Pons (tissue), 1 donor: ENCODE measurements at places on chromosomes 3 and 15.

- DNase-seq, result peak; percentile 81
Measured at GRCh38 chr15:99452728-99453636, 112.8 kb upstream of the MEF2A start.

DNA sequence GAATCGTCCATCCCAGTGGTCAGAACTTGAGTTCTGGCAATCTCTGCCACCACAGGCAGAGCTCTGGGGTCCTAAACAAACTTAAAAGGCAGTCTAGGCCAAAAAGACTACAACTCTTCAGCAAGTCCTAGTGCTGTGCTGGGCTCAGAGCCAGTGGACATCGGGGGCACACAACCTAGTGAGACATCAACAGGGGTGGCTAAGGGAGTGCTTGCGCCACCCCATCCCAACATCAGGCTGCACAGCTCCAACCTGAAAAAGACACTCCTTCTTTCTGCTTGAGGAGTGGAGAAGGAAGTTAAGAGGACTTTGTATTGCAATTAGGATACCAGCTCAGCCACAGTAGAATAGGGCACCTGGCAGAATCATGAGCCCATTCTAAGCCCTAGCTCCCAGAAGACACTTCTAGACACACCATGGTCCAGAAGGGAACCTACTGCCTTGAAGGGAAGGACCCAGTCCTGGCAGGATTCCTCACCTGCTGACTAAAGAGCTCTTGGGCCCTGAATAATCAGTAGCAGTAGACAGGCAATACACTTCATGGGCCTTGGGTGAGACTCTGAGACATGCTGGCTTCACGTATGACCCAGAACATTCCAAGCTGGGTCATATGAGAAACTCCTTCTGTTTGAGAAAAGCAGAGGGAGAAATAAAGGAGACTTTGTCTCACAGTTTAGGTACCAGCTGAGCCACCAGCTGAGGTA, 72.0 kb downstream of the TFDP2 start:
- DNase-seq, result no peak

GRCh38 chr15:54820098-54820497, 376.6 kb downstream of the RSL24D1 start:
- DNase-seq, result peak; percentile 54

DNA sequence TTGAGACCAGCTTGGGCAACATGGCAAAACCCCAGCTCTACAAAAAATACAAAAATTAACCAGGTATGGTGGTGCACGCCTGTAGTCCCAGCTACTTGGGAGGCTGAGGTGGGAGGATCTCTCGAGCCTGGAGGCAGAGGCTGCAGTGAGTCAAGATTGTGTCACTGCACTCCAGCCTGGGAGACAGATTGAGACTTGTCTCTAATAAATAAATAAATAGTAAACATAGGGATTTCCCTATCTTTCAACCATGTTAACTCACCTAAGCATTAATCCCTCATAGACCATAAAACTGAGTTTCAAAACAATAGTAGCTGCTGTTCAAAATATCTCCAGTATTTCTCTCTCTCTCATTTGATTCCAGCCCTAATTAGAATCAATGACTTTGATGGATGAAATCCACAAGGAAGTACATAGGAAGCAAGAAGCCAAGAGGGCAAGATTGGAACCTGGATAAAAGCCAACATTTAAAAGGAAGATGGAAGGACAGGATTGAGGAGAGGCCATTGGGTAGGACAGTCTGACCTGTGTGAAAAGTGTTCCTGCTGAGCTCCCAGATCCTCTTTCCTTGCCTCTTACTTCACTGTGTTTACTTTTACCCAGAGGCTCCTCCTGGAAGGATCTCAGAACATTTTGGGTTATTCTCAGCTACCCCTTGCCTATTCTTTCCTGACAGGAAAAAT, 12.4 kb upstream of the TTBK2 start:
- no peak for DNase-seq

- no peak for DNase-seq
Measured at GRCh38 chr3:152291649-152292066, 22.9 kb downstream of the MBNL1 start.

GRCh38 chr3:143536817-143537535, 311.3 kb downstream of the SLC9A9 start:
- DNase-seq, result no peak

DNA sequence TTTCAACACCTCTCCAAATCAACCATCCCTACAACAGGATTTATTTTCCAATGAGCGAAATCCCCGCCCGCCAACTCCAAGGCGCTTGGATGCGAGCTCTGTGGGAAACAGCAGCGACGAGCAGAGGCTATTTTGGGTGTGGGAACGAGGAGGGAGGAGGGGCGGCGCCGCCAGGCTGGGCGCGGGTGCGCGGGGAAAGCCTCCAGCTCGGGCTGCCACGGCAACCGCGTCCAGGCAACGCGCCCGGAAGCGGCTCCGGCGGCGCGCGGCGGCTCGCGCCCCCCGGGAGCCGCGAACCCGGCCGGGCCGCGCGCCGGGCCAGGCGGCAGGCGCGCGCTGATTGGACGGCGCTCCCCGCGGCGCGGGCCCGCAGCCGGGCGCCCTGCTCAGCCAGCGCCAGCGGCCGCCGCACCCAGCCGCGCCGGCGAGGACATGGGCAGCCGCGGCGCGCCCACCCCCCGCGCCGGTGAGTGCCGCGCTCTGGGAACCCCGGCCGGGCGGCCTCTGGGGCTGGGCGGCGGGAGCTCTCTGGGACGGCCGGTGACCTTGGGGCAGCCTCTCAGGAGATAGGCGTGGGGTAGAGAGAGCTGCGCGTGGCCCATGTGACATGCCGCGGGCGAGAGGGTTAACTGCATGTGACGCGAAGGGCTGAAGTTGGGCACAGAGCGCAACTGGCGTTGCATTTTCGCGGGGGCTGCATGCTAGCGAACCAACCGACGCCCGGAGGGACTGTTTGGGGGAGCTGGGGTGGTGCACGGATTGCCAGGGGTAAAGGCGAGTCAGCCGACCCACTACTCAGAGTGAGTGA, at the start of gene FAM81A:
TSS of gene FAM81A (plus strand) at position 370 of the 808 bp plus-strand sequence. CDS start 20,441 bp downstream, outside the sequence.
- peak; percentile 70 for DNase-seq

GRCh38 chr15:79172032-79172481, 81.5 kb upstream of the RASGRF1 start:
- DNase-seq, result no peak

DNA sequence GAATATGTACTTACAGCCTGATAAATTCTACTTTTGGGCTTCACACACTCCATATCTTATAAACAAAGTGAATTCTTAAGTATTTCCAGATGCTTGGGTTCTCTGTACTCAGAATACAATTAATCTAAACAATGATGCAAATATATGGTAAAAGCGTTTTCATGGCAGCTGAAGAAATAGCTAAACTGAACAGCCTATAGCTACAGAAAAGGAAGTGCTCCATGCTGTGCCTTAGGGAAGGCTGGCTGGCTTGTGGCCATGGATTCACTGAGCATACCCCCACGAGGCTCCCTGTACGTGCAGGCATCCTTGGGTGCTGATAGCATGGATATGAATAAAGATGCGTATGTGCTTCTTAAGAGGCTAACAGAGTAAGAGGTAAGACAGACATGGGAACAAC, 264.0 kb downstream of the KLF13 start:
- no peak for DNase-seq

DNA sequence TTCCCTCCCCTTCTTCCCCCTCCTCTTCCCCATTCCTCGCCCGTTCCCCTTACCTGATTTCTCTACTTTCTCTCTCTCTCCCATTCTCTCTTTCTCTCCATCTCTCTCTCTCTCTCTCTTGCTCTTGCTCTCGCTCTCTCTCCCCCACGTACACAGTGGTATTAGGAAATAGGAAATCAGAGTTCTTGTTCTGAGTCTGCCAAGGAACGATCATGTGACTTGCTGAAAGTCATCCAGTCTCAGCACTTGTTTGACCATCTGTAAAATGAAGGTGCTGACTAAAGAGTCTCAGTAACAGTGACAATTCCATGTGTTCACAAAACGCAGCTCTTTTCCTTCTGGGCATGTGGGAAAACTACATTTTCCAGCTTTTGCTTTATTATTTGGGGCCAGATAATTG, 445.0 kb upstream of the TGFBR2 start:
- peak; percentile 26 for DNase-seq

DNA sequence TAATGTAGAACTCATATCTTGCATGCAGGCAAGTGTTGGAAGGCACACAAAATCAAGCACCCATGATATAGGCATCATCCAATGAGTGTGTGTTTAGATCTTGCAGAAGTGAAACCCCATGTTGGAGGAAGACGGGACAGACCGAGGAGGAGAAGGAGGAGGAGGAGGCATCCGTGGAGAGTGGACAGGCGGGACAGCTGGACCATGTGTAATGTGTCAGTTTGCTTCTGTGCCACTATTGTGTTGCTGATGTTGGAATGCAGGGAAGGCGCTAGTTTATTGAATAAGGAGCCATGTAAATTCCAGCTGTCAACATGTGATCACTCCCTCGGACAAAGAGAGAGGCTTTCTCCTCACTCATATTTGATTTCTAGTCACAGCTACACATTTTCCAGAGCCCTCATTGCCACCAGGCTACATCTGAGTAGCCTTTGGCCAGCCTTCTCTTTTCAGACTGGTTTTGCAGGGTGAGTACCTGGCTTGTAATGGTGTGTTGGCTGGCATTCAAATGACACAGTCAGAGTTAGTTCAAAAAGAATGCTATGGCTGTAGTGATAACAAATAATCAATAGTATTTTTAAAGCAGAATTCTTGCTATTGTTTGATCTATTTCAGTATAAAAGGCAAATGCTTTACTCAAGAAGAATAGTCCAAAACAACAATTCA, 1037.6 kb upstream of the NR2F2 start:
- peak; percentile 31 for DNase-seq

DNA sequence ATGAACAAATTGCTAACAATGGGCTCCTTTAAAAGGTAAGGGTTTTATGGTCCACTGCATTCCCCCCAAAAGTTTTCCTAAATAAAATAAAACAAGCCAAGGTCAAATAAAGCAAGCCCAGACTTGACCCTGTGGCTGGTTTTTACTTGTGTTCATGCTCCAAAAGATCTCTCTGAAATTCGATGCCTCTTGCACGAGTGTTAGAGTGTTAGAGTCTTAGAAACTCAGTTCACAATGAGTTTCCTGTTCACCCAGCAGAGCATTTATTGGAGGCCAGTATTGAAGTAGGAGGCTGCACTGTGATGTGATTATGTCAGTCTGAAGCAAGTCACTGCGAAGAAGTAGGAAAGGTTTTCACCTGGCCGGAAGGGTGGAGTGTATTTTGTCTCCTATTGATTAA, 59.9 kb upstream of the LRTM1 start:
- DNase-seq, result no peak

- DNase-seq, result no peak
Measured at GRCh38 chr3:45355351-45355750, 33.0 kb upstream of the LARS2 start.

DNA sequence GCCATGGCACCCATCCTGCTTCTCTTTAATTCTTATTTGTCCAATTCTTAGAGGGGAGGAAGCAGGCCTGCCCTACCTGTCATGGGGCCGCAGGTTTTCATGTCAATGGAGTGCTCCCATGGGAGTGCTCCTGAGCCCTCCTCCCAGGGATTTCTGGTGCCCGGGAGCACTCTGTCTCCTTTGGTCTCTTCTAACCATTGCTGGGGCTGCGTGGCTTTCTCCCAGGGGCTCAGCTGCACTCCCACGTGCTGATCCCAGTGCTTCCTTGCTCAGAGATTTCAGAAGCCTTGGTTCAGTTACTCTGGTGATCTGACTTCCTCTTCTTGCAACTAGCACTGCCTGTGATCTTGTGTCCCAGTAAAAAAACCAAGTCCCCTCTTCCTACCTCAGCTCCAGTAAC, 68.0 kb upstream of the ARL8B start:
- DNase-seq, result peak; percentile 38

- DNase-seq, result no peak
Measured at GRCh38 chr3:42749025-42749752, 23.9 kb downstream of the CCDC13 start.

- DNase-seq, result no peak
Measured at GRCh38 chr3:43180027-43180426, 74.1 kb upstream of the POMGNT2 start.

- DNase-seq, result no peak
Measured at GRCh38 chr15:72604794-72605193, 49.7 kb upstream of the GOLGA6B start.

DNA sequence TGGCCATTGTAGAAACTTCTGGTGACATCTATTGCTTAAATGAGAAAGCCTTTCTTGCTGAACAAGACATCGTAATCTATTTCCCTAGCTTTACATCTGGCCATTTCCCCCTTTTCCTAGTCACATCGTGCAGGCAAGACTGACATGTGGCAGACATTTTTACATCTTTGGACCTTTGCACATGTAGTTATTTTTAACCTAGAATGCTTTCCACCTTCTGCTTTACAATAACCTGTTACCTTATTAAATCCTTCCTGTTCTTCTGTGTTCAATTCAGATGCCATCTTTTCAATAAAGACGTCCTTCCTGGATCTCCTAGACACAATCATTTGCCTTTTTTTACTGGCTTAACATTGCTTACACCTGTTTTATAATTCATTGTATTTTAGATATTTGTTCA, 343.3 kb downstream of the DIPK2A start:
- DNase-seq, result no peak

GRCh38 chr15:79067072-79067833, 23.3 kb downstream of the RASGRF1 start:
- no peak for DNase-seq

DNA sequence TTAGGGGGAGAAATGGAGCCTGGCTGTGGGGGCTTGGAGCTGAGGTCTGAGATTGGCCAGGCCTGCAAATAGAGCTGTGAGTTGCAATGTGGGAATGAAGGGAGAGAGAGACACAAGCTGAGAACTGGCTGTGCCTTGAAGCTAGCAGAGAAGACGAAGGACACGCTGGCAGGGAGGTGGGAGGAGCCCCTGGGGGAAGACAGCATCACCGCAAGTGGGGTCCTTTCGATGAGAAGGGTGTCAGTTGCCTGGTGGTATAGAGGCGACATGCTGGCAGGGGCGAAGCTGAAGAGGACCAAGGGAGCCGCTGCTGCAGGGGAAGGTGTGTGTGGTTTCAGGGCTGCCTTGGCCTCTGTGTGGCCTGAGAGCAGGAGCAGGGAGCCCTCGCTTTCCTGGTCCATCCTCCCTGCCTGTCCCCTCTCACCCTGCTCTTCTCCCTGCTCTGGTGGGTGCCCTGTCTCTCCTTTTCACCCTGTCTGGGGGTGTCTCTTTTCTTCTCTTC, 5.5 kb downstream of the RHCG start:
- no peak for DNase-seq

- no peak for DNase-seq
Measured at GRCh38 chr15:65056868-65057548, 10.8 kb downstream of the RASL12 start.

DNA sequence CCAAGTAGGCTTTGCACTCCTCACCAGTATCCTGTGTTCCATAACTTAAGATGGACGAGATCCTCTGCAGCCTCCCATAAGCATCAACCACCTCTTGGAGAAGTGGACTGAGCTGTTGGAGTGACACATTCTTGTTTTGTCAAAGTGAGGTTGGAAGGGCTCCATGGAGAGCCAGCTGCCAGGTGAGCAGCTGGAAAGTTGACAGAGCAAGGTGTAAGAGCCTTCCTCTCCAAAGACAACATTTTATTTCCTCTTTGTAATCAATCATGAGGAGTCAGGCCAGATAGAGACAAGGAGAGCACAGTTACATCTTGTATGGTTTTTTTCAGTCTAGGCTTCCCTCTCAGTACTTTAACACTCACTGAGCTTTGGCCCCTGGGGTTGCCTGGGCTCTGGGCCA, 5.1 kb downstream of the ABI3BP start:
- DNase-seq, result no peak
